ENCODE measurements at places on chromosomes 16 and 17.

DNA sequence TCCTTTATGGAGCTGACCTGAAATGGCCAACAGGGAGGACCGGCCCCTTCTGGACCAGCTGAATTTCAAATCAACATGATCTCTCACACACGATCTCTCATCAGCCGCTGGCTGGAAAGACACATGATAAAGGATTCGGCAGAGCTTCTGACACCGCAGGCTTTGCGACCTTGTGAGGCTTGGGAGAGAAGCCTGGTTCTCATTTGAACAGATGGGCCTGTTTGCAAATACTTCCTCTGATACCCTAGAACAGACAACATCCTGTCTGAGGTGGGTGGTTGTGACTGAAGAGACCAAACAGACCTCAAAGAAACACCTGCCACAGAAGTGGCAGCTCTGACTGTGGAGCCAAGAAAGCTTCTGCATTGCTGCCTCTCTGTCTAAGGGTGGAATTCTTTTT, 77.9 kb upstream of the SDK2 start:
- DNase-seq = no peak

DNA sequence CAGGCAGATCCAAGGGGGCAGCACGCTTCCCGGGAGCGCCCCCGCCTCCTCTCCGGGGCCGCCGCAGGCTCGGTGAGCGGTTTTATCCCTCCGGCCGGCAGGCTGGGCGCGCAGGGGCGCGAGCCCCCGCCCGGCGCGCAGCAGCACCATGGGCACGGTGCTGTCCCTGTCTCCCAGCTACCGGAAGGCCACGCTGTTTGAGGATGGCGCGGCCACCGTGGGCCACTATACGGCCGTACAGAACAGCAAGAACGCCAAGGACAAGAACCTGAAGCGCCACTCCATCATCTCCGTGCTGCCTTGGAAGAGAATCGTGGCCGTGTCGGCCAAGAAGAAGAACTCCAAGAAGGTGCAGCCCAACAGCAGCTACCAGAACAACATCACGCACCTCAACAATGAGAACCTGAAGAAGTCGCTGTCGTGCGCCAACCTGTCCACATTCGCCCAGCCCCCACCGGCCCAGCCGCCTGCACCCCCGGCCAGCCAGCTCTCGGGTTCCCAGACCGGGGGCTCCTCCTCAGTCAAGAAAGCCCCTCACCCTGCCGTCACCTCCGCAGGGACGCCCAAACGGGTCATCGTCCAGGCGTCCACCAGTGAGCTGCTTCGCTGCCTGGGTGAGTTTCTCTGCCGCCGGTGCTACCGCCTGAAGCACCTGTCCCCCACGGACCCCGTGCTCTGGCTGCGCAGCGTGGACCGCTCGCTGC, 832 bp downstream of the CDK5R1 start:
- peak; percentile 30 for DNase-seq

- DNase-seq = no peak
Observed at GRCh38 chr17:27153005-27153404, 140.9 kb upstream of the WSB1 start.

- DNase-seq = peak; percentile 17
Observed at GRCh38 chr17:17570140-17570797, 21.2 kb downstream of the PEMT start.

- no peak for DNase-seq
Observed at GRCh38 chr17:67499685-67500084, 122.6 kb downstream of the PITPNC1 start.

Data from astrocyte of the spinal cord (primary cell).